NCI-H748 treated with DMSO at 0.1 percent for 48 hours (cell line): ENCODE measurements at places on chromosomes 1 and 21.

DNA sequence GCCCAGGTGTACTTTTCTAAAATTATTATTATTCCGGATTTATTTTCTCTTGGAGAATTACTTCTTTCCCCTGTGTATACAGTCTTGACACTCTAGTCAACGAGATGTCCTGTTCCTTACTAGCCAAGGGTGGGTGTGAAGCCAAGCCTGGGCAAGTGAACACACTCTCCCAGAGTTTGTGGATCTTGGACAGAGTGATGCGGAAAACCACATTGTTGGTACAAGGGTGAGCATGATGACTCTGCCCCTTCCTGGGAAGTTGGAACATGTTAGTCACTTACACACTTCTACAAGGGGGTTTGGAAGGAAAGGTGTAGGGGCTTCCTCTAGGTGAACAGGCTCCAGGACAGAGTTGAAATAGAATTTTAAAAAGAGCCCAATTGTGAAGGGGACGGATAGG is 20.0 kb upstream of the RD3 start:
- DNase-seq = no peak

GRCh38 chr1:185650602-185651230 is 83.5 kb upstream of the HMCN1 start:
- no peak for DNase-seq

DNA sequence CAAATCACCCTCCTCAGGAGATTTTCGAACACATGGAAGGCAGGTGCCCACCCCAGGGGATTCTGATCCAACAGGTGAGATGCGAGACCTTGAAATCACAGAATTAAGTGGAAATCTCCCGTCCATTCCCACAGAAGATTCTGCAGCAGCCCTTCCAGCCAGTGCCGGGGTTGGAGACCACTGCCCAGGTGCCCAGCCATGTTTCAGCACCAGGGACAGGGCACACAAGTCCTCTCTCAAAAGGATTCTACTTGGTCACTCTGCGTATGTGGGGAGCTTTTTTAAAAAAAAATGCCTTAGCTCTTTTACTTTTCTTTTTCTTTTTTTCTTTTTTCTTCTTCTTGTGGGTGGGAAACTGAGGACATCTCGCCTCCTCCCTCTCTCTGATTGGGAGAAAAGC is 80.7 kb downstream of the VWA5B1 start:
- DNase-seq = no peak

- no peak for DNase-seq
These were observed 227.9 kb downstream of the CENPF start for GRCh38 chr1:214830941-214831340.

DNA sequence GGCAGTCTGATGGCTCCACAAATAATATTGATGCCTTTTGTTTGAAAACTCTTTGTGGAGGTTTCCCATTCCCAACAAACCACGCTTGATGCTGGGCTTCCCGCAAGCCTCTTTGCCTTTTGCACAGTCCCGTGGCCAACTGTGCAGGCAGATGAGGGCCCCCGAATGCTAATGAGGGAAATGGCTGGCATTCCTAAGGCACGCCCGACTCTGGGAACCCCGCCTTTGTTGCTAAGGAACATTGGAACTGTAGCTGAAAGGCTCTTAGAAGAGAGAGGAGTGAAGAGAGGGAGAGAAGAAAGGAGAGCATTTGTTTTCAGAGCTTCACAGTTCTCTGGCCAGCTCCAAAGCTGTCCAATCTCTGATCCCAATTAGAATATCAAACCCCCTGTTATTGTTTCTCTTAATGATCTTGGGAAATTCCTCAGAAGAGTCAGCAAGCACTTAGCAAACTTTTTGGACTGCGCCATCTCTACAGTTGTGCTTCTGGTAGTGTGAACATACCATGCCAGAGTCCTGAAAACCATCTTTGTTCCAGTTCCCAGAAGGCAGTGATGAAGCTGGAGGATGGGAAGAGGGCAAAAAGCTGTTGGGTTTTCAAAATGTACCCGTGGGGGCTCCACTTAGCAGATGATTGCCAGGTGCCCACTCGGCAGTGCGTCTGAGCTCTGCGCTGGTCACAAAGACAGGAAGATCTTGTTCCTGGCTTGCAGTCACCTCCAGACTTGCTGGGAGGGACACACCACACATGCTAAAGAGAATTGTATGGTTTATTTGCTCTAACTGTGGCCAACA is 60.1 kb upstream of the CYP2J2 start:
- no peak for DNase-seq

- no peak for DNase-seq
These were observed 71.9 kb upstream of the EFHD2 start for GRCh38 chr1:15337656-15338402.

DNA sequence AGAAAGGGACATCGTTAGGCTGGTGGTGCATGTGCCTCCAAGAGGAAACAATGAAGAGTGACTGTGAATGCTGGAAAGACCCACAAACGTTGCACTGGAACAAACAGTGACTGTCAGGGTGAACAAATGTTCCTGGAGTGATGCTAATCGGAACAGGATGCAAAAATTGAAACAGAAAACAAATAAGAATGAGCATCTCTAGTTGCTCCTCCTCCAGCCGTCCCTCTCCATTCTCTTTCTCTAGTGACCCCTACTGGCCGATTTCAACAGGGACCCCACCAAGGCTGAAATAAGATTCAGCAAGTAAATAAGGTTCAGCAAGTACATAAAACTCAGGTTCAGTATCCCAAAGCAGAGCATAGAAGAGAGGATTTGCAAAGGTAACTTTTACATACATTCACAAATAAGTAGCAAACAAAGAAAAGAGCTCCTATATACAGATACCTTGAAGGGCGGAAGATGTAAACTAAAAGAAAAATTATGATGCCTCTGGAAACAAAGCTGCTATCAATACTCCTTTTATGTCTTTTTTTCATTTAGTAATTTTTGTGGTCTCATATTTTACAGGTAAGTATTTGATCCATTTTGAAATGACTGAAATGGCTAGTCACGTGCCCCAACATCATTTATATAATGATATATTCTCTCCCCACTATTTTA is 836.1 kb upstream of the ADAMTS5 start:
- DNase-seq = no peak
